Dorsolateral prefrontal cortex (tissue), 122 donors: ENCODE measurements at places on chromosomes 7 and 10. TPM values are rescaled to one million over a fixed set of nuclear protein-coding genes. Genes with fewer than 3 reads are reported as not detected.

GRCh38 chr7:139023076-139023475 is 12.8 kb downstream of the ZC3HAV1L start:
- no peak for DNase-seq

- no peak for DNase-seq
Observed at GRCh38 chr10:89515031-89515841, 20.2 kb downstream of the SLC16A12 start.

The MSS51 gene
- total RNA-seq: 7.2 TPM

The TEX36 gene
- total RNA-seq: not detected

DNA sequence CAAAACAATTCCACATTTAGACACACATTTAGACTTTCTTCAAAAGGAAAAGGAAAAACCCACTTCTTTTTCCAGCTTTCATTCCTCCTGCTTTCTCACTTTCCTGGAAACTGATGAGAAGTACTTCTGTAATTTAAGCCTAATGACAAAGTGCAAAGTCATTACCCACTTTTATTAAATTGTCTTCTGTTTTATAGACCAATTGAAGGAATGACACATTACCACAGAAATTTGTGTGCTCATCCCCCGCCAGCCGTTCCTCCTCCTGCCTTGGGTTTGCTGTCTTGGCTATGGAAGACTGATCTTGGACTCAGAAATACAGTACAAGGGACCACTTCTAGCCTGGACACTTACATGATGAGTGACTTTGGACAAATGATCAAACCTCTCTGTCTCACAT is 717.8 kb downstream of the SORCS3 start:
- no peak for DNase-seq

- no peak for DNase-seq
Observed at GRCh38 chr7:17472939-17473338, 174.5 kb downstream of the AHR start.

DNA sequence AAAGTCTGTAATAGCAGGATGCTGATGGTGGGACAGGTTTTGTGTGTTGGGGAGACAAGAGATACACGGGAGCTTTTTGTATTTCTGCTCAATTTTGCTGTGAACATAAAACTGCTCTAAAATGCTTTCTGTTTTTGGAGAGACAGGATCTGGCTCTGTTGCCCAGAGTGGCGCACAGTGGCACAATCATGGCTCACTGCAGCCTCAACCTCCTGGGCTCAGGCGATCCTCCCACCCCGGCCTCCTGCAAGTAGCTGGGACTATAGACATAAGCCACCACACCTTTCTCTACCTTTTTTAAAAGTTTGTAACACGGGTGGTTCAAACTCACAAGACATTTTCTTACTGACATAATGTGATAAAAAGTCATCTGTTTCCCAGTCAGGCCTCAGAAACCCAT is 14.3 kb downstream of the CREB3L2 start:
- DNase-seq: no peak

The LIPM gene
- total RNA-seq: not detected

The HOXA9 gene
- not detected for total RNA-seq

The ASB15 gene
- total RNA-seq: not detected

The BCCIP gene
- total RNA-seq: 30.2 TPM

The CALHM1 gene
- 2.5 TPM for total RNA-seq

- DNase-seq: peak; percentile 58
Observed at GRCh38 chr10:71812016-71812912, 38.8 kb downstream of the PSAP start.

The IGFBP3 gene
- 19.4 TPM for total RNA-seq

DNA sequence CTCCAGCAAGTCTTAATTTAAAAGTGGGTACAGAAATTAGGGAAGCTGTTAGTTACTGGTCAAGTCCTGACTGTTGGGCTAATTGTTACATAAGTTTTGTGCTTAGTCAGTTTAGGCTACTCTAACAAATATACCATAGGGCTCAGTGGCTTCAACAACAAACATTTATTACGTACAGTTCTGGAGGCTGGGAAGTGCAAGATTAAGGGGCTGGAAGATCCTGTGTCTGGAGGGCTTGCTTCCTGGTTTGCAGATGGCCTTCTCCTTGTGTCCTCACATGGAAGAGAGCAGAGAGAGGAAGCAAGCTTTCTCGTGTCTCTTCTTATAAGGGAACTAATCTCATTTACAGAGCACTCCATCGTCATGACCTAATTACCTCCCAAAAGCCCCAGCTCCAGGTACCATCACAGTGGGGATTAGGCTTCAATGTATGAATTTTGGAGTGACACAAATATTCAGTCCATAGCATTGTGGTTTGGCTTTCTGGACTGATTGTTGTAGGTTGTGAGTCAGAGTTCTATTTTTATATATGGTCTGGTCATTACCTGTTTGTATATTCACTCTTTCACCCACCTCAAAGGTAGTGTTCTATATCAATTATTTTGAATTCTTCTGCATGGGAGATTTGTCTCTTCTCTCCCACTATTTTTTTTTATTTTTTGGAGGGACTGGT is 17.1 kb downstream of the ST7 start:
- no peak for DNase-seq

DNA sequence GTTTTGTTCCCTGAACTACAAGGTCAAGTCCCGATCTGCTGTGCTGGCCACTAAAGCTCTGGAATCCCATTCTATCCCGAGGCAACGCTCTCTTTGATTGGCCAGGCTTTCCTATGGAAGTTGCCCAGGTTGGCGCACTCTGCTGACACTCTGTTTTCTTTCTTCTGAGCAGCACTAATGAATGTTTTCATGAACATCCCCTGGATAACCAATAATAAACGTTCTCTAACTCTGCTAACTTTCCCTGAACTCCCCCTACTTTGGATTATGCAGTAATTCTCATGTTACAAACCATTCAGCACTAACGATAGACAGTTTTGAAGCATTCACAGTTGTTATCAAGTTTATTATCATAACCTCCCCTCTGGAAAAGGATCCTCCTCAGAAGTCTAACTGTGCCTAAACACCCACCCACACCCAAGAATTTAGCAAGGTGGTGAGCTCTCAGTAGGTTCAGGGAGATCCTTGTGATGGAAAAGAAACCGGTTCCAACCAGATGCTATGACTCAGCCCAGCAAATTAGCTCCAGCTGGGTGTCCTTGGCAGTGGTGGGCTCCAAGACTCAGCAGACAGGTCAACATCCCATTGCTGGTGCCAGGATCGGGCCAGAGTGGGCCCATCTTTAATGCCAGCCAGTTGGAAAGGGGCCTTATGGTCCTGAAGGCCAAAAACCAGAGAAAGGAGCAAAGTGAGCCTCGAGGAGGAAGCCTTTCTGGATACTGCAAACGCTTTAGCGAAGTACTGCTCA is 68.4 kb downstream of the CREB3L2 start:
- DNase-seq: no peak

The SH2D4B gene
- total RNA-seq: 0.33 TPM

GRCh38 chr10:34507217-34507616 is 307.9 kb downstream of the PARD3 start:
- no peak for DNase-seq

The H2AZ2 gene
- 185 TPM for total RNA-seq

The PTPRE gene
- total RNA-seq: 36.3 TPM

The CPXM2 gene
- total RNA-seq: 1.2 TPM

DNA sequence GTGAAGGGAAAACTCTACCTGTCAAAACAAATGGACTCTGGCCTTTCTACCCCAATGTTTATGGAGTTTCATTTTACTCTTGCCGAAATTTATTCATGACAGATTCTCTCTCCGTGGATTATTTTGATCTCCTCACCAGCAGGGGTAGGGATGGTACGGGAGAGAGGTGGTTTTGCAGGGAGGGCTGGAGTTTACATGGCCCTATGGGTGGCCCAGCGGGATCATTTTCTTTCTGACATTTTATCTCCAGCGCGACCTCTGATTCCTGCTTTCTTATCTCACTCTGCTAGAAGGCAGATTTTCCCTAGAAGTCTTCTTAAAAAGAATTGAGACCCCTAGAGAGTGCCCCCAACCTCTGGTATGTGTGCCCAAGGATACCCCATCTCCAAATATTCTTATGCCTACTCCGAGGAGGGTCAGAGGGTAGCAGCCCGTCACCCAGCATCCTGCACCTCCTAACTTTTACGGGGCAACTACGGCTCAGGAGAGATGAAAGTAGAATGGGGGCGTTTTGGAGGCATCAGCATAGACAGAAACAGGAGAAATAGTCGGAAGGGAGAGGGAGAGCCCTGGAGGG is 10.1 kb upstream of the GATA3 start:
- no peak for DNase-seq

The GTPBP10 gene
- 35.0 TPM for total RNA-seq

DNA sequence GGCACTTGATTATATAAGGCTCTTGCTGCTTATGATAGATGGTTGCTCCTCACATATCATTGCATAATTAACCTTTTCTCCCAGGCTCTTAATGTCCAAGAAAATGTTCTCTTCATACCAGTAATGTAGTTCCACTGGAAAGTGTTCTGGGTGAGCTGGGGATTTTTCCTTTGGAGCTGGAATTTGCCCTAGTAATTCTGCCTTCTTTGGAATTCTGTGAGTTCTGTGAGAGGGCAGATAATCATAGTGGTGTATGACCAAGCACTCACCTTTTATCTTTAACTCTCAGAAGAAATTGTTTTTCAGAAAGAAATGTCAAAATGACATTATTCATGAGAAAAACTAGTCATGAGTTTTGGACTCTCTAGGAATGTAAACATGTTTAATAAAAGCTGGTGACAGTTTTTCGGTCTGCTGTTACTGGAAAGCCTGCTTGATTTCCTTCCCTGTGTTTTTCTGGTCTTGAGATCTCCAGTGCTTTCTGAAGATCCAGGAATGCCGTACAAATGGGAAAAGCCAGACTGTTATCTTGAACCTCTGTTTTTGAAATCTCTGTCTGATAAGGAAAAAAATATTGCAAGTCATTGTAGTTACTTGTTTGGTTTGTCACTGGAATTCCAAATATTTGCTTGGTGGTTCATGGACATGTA is 148.3 kb upstream of the PRPS1L1 start:
- DNase-seq: no peak

The SEMA3A gene
- 24.1 TPM for total RNA-seq

The ZMIZ1 gene
- total RNA-seq: 134 TPM

The AQP1 gene
- 52.1 TPM for total RNA-seq

- DNase-seq: no peak
Observed at GRCh38 chr10:4656576-4657194, 169.3 kb upstream of the AKR1E2 start.

GRCh38 chr7:66529883-66530610 is 98.6 kb upstream of the KCTD7 start:
- no peak for DNase-seq

DNA sequence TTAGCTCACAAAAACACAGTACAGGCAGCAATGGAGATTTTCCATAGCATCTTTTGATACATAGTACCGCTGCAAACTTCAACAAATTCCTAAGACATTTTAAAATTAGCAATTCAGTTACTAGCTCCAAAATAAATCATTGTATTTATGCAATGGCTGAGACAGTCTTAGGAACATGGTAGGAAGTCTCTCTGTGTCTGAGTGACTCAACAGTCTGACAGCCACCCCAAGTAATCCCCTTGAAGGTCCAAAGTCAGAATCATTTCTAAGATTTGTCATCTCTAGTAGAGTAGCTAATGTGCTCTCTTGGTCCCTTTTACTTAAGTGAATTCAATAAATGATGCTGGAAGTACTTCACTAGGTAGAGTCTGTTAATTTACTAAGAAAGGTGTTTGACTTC is 93.8 kb upstream of the NOBOX start:
- DNase-seq: no peak

The SPDYE9 gene
- not detected for total RNA-seq

DNA sequence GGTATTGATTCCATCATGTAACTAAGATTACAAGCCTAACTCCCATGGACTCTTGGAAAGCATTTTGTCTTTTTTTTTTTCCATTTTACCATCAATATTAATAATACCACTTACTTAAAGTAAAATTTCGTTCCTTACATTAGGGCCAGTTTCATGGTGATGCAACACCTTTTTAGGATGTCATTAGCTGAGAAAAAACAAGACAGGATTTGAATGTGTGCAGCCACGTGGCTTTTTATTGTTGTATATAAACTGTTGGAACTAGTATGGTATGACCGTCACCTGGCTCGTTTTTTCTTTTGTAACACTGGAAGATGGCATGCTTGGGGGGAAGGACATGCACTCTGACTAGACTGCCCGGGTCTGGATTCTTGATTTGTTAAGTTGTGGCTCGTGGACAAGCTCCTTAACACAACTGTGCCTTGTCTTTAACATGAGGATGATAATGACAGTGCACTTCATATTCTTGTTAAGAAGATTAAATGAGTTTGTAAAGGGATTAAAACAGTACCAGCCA is 42.1 kb downstream of the ARHGAP21 start:
- no peak for DNase-seq

GRCh38 chr7:1042492-1042833 is 1.9 kb upstream of the GPR146 start:
- no peak for DNase-seq

GRCh38 chr10:68154211-68154497 is 44.9 kb downstream of the MYPN start:
- DNase-seq: peak; percentile 57

DNA sequence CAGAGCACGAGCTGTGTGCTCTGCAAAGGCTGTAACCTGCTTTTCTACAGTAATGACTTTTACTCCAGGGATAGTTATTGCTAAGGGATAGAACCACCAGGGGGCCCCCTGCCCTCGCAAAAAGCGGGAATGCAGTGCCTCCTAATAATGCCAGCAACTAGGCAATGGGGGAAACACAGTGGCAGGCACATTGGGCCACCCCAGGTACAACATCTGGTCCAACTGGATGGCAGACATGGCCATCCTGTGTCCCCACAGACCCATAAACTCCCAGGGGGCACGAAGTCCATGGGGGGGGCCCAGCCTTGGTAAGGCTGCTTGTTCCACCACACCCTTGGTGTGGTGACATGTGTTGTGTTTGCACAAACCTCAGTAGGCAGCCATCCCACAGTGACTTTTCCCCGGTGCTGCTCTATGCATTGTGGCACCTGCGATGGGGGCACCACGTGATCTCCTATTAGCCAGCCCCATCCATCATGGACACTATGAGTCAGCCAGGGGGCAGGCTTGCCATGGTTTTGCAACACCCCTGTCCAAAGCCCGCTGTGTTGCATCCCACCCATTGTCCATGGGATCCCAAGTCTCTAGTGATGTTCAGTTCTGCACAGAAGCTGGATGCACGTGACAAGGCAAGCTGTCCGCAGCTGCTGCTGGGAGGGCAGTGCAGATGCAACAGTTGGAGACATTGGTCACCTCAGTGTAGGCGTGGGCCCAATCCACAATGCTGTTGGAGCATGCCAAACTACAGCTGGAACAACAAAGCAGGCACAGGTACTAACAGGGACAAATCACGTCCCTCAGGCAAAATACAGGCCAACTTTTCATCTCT is 84.0 kb downstream of the ANLN start:
- DNase-seq: peak; percentile 65

The OR6B1 gene
- not detected for total RNA-seq

- no peak for DNase-seq
Observed at GRCh38 chr10:59108886-59109288, 67.6 kb upstream of the PHYHIPL start.

The DRGX gene
- 0.93 TPM for total RNA-seq

DNA sequence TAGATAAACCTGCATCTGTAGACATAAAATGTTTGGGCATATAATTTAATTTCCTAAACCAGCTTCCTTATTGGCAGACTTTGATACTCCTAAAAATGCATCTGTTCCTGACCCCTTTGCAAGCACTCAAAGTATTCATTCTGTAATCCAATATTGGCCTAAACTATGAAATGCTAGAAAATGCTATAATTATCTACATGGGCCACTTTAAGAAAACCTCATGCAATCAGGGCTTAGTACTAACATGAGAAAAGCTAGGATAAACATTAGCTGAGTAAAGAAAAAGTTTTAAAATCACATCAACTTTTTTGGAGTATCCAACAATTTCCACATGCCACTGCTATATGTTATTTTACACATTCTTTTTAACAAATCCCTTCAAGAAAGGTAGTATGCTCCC is 57.2 kb downstream of the PARD3 start:
- DNase-seq: no peak

The RBM20 gene
- 0.79 TPM for total RNA-seq
